ENCODE measurements at places on chromosomes 12 and 14.

GRCh38 chr12:66661357-66661756 lies 17.5 kb downstream of the GRIP1 start:
- DNase-seq, result no peak

- DNase-seq, result no peak
Measured at GRCh38 chr12:2057041-2057794, 4.4 kb downstream of the CACNA1C start.

- DNase-seq, result no peak
Measured at GRCh38 chr14:49977126-49977841, 84.4 kb downstream of the ARF6 start.

DNA sequence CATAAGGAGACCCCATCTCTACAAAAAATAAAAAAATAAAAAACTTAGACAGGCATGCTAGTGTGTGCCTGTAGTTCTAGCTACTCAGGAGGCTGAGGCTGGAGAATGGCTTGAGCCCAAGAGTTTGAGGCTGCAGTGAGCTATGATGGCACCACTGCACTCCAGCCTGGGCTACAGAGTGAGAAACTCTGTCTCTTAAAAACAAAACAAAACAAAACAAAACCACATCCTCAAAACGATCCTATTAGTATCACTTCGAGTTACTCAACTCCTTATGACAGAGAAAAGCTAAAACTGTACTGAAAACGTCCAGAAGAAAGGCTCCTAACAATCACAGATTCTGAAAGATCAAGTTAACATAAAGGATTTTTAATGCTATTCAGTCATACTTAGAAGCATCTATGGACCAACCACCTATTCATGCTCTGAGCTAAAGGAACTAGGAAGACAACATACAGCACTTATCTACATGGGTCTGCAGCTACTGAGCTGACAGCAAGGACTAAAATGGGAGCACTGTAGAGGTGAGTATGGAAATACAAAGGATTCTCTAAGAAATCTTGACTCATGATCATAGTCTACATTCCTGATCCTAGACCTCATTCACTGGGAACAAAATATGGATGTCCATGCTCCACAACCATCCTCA lies 75.3 kb upstream of the DUSP6 start:
- DNase-seq, result no peak

GRCh38 chr14:24699052-24699451 lies 65.1 kb upstream of the GZMB start:
- DNase-seq, result no peak

GRCh38 chr12:93894391-93895088 lies 217.4 kb downstream of the CRADD start:
- DNase-seq, result no peak

DNA sequence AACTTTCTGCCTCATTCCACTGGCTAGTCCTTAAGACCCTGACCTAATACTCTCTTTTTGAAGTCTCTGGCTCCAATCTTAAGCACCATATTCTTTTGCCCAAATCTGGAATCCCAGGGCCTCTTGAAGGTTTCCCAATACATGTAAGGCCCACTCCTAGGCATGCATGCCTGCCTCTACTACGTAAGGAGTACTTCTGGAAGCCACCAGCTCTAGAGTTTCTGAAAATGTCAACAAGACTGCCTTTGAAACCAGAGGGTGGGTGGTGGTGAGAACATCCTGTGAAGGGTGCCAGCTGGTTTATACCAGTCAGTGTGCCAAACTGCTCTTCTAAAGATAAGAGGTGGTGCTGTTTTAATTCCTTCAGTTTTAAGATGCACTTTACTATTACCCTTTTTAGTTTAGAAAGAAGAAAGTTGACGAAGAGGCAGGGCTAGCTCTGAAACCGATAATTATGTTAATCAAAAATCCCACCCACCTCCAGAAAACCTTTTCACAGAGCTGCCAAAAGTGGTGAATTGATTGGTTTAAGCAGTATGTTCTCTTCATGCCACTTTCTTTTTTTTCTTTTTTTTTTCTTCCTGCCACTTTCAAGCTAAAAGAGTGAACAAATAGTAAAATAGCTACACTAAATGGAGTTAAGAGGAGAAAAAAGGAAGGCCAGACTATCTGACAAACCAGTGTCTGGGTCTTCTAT lies 8.7 kb upstream of the WDR89 start:
- DNase-seq, result no peak

- no peak for DNase-seq
Measured at GRCh38 chr12:115798309-115798917, 479.1 kb downstream of the MED13L start.

All from HS-5 (cell line).